ENCODE measurements at places on chromosomes 3 and 15. TPM values are rescaled to one million over a fixed set of nuclear protein-coding genes. Genes with fewer than 3 reads are reported as not detected.

DNA sequence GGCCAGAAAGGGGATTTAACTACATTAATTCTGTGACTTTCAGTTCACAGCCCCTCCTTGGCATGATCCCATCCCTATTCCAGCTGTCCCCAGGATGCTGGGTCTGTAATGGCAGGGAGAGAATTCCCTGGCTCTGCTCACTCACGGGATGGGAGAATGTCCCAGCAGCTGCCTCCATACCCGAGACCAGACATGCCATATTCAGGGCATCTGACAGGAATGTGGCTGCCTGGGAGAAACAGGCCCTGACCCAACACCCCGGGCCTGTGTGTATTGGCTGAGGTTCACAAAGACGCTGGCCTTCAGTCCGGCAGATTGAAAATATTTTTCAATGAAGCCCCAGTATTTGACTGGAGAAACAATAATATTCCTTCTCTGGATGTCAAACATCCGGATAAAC, 83.6 kb upstream of the SMAD3 start:
- peak; percentile 55 for DNase-seq

DNA sequence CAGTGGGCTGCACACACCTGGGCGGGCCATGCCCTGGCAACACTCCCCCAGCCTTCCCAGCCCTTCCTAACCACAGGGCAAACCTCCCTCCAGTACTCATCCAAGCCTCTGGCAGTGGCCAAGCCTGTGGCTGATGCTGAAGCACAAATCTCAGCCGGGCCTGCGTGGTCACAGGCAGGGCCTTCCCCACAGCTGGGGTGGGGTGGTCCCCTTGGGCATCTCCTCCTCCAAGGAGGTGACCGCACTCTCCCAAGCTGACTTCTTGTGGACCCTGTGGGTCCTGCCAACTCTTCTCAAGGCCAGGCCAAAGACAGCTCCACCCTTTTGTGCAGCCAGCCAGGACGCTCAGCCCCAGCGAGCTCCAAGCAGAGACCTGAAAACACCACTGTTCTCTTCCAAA, 21.4 kb downstream of the GRAMD2A start:
- peak; percentile 35 for DNase-seq

- no peak for DNase-seq
Measured at GRCh38 chr15:32656496-32656895, 15.0 kb downstream of the SCG5 start.

GOLGA6L4 gene
- 3.3 TPM for total RNA-seq

DGKG gene
- 1.2 TPM for total RNA-seq

- no peak for DNase-seq
Measured at GRCh38 chr3:44867421-44868111, 5.9 kb downstream of the TMEM42 start.

IGSF11 gene
- 3.9 TPM for total RNA-seq

- no peak for DNase-seq
Measured at GRCh38 chr3:149541091-149541491, 66.6 kb downstream of the TM4SF4 start.

GRCh38 chr15:39438260-39438659, 142.6 kb upstream of the THBS1 start:
- DNase-seq: no peak

- DNase-seq: no peak
Measured at GRCh38 chr3:69491975-69492374, 106.1 kb upstream of the FRMD4B start.

GASK1A gene
- 4.3 TPM for total RNA-seq
